CD4-positive, alpha-beta T cell treated with Interleukin-4 for 1 hour (primary cell): ENCODE measurements at places on chromosomes 7 and 10.
A peak's percentile ranks its signal among the peaks of the same experiment; 100 is the strongest.

- DNase-seq: no peak
These were observed 340.5 kb downstream of the SDK1 start for GRCh38 chr7:3641582-3641981.

DNA sequence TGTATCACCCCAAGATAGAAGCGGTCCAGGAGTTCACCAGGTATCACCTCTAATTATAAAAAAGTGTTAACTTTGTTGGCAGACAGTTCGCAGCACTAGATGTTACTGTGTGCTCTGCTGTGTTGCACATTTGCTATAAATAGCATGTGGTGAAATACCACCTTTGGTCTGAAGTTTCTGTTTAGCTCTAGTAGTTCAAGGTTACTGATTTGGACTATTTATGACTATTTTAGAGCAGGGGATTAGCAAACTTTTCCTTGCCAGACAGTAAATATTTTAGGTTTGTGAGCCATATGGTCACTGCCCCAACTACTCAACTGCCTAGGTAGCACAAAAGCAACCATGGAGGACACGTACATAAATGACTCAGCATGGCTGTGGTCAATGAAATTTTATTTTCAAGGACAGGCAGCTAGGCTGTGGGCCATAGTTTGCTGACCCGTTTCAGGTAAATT lies 16.5 kb downstream of the DENND10 start:
- no peak for DNase-seq

GRCh38 chr10:117574498-117575146 lies 32.1 kb downstream of the EMX2 start:
- no peak for DNase-seq

DNA sequence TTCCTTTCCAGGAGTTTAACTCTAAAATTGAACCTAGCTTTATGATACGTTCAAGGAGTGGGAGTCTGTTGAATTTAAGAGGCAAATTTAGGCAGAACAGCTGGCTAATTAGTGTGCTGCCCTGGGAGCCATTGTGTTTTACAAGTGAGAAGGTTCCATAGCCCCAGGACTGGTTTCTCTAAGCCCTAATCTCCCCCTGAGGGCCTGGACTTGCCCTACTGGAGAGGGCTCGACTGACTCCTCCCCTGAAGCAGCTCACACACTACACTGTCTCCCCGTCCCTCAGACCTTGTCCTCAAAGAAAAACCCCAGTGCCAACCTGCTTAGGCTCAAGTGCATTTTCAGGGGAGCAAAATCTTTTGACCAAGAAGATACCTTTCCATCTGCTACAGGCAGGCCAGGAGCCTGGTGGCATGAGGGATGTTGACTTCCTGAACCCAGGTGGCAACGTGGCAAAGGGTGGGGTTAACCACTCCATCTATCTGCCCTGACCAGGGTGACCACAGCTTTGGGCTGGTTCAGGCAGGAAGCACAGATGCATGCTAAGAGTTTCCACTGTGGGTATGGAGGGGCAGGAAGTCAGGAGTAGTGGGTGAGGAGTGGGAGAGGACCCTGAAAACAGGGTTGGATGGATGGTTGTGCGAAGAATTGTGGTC lies 68.9 kb upstream of the CARD11 start:
- DNase-seq: peak; percentile 16

DNA sequence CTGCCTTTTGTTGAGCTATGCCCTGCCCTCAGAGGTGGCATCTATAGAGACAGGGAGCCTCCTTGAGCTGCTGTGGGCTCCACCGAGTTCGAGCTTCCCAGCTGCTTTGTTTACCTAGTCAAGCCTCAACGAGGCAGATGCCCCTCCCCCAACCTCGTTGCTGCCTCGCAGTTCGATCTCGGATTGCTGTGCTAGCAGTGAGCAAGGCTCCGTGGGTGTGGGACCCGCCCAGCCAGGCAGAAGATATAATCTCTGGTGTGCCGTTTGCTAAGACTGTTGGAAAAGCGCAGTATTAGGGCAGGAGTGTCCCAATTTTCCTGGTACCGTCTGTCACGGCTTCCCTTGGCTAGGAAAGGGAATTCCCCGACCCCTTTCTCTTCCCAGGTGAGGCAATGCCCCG lies 88.4 kb upstream of the CDK6 start:
- DNase-seq: no peak

DNA sequence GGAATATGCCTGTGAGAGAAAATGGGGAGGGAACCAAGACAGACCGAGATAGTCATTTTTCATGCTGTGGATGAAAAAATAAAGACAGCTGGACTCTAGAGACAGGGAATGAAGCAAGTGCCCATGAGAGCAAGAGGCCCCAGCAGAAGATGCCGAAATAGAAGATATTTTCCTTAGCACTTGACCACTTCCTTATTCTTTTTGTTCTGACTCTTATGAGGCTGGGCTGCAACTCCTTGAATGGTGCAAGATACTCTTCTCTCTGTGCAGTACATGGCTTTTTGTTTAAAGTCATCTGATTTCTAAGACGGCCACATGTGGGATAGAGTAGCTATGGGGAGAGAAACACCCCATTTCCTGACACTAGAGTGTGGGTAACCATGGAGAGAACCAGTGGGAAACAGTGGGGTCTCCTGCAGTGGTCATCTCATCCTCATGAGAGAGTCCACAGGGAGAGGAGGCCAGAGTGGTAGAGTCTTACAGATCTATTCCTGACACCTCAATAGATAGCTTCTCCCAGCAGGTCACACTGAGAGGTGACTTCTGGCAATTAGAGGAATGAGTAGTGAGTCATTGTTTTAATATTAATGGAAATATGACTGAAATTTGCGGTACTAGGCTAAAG lies 18.0 kb upstream of the VCL start:
- DNase-seq: no peak

- DNase-seq: no peak
These were observed 116.9 kb downstream of the WDR37 start for GRCh38 chr10:1173091-1173490.

- DNase-seq: peak; percentile 45
These were observed 59.1 kb downstream of the ARMC3 start for GRCh38 chr10:22986771-22987542.

DNA sequence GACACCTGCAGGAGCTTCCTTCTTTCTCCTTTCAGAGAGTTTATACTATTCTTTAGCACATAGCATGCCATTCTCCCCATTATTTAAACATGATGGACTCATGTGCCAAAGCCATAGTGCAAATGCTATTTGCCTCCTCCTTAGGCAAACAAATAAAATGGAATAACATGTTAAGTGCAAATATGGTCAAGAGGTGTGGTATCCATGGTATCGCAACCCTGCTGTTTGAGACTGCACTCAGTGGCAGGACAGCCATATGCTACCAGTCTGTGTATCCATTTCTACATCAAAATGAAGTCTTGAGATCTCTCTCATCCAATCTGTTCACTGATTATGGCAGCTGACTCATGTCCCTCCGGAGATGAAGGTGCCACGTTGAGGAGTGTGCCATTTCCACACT lies 22.8 kb downstream of the HEPACAM2 start:
- DNase-seq: no peak

DNA sequence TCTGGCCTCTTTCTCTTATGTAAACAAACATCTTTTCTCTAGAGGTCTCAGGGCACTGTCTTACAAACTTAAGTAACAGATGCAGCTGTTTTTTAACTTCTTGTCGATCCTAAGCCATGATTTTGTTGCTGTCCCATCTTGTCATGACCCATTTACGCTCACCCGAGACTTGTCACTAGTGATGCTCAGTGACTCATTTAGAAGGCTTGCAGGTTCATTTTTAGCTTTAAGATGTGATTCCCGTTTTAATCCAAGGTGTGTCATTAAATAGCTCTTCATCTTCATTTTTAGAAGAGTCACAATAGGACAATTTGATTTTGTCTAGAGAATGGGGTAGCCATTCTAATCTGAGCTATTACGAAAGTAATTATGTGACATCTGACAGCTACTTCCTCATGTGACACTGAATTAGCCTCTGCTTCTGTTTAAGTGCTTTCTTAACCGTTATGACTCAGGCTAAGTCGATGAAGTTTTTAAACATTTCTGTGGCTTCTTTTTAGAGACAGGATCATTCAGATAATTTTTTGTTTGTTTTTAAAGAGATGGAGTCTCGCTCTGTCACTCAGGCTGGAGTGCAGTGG lies 42.7 kb downstream of the SPDYE5 start:
- DNase-seq: no peak

DNA sequence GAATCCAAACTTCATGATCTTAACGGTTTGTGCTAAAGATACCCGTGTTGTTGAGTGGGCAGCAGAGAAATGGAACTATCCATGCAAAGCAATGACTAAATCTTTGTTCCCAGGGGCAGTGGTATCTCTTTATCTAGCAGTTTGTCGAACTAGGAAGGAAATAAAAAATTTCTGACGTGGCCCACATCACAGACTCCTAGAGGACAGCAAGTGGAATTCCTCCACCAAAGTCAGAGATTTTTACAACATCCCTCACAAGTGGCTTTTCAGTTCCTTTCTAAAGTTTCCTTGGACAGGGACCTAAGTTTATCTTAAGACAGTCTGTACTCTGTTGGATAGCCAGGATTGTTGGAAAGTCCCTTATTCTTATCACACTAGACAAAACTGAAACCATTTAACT lies 136.0 kb downstream of the RAPGEF5 start:
- no peak for DNase-seq

DNA sequence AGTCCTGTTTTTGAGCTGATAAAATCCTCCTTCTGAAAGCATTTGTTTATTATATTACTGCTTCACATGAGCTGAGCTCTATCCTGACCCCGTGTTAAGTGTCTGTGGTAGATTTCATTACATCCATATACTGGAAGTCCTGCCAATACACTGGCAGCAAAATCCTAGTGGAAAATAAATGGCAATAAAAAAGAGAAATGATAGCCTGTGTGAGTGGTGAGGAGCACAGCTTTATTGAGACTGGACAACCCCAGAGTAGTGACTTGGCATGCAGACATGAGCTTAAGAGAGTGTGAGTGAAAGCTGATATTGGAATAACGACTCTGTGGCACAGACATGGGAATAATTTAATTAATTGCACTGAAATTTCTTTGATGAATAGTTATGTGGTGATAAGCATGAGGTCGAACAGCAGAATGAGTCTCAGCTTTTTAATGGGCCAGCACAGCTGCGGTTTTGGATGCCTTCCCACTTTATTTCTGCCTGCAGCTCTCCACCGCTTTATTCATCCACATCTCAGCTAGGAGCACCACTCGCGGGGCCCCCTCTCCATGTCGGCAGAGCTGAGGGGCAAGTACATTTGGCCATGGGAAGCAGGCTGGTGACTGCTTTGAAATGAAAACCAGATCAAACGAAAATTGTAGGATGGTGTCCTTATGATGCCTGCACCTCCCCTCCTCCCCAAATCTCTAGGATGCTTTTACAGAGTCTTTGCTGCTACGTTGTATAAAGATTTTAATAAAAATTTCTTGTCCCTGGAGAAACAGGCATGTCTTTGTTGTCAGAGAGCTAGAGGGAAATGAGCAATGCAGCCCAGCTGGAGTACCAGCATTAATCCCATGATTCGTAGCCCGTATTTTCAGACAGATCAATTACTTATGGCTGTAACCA lies 494.3 kb downstream of the AUTS2 start:
- no peak for DNase-seq

DNA sequence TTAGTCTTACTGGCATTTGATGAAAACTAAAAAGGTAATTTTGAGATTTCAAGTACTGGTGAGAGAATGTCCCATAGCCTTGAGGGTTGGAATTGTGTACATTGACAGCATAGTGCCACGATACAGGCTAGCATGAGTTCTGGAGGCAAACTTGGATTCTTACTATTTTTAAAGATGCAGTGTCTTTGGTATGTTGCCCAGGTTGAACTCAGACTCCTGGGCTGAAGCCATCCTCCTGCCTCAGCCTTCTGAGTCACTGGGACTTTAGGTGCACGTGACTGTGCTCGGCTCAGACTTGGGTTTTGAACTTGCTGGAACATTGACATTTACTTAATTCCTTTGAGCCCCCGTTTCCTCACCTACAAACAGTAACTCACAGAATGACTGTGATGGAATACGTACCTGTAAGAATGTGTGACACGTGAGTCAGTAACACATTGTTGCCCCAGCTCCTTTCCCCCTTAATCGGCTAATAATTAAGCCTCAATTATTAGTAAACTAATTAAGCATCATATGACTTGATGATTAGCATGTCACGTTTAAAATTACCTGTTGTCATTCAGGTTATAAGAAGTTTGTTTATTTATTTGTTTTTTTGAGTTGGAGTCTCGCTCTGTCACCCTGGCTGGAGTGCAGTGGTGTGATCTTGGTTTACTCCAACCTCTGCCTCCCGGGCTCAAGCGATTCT lies 10.6 kb downstream of the DNAJB6 start:
- no peak for DNase-seq

GRCh38 chr7:3065724-3066143 lies 22.1 kb upstream of the CARD11 start:
- peak; percentile 71 for DNase-seq

DNA sequence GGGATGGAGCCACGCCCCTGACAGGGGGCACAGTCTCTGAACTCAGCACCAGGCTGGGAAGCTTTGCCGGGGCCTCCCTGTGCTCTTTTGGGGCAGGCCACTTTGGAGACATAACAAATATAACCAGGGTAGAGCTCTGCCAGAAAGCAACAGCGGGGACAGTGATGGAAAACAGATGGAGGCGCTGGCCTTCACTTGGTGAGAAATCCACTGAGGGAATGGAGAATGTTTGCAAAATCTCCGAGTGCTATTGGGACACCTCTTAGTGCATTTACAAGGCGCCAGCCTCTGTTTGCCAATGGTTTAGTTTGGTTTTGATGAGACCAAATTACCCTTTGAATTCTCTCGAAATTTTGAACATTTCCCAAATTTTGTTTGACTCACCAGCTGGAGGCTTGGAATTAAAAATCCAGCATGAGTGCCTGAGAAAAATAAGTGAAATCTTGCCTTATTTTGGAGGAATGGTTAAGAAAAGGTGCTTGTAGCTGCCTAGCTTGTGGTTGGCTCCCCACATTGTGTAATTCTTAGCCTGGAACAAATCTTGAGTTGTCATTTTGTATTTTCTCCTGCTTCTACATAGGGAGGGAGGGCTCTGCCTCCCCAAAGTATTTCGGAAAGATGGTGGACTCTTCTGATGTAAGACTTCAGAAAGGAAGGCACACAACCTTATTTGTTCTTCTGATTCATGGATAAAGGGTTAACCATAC lies 980.5 kb downstream of the LRMDA start:
- no peak for DNase-seq

DNA sequence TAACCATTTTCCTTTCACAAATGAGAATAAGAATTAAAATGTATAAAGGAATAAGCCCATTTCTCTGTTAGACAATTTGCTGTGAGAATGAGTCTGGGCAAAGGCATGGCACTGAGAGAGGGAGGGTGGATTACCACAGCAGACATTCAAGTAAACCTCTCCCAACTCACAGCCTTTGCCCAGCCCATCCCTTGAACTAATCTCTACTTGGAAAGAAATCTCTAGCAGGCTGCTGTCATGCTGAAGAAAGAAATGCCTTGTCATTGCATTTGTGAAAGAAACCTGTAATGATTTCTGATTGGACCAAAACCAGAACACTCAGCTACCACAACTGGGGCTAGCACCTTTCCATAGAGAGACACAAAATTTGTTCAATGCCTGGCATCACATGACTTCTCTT lies 39.2 kb downstream of the CH25H start:
- DNase-seq: no peak

DNA sequence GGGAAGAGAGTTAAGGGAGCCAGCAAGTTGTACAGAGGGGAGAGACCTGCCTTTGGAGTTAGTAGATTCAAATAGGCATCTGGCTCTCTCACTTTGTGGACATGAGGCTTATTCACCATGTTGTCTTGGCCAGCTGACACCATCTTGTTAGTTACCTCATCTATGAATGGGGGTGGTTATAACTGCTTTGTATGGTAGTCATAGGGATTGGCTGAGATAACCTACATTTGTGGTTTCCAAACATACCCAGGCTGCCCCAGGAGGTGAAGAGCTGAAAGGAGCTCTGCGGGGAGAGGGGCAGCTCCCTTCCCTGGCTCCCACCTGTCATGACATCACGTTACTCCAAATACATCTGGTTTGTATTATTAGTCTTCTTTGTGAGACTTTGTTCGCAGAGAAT lies 393.3 kb upstream of the AUTS2 start:
- no peak for DNase-seq
